ENCODE measurements at places on chromosomes 3 and 15.

DNA sequence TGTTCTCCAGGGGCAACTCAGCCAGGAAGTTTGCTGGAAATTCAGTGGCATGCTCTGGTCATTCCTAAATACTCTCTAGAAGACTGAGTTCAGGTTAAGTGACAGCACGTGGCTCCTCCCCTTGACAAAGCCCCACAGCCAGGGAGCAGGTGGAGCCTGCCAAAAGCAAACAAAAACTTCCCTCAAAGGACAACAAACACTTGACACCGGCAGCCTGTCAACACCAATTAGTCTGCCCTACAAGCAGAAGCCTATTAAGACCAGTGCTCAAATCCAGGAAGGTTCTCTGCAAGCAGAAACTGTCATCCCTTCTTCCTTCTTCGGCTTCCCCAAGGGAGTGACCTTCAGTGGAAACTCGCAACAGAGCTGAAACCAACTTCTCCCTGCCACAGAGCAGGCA is 5.0 kb downstream of the MEX3B start:
- DNase-seq = no peak

- no peak for DNase-seq
Measured at GRCh38 chr3:64152086-64152485, 73.2 kb downstream of the PRICKLE2 start.

GRCh38 chr15:74262151-74262550 is 26.0 kb downstream of the CCDC33 start:
- DNase-seq = no peak

DNA sequence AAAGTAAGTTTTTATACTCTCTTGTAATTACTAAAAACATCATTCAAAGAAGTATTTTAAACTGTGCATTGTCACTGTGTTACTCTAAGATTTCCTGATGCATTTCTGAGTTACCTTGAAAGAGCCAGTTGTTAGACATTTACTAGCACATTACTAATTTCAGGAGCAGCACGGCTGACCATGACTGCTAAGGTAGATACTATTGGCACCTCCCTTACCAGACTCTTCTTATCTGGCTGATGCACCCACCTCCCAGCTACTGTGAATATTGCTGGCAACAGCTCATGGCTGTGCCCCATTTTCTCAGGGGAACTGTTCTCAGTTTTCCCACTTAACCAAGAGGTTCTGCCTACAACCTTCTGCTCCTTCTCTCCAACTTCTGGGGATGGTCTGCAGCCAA is 29.4 kb downstream of the COL6A5 start:
- no peak for DNase-seq

DNA sequence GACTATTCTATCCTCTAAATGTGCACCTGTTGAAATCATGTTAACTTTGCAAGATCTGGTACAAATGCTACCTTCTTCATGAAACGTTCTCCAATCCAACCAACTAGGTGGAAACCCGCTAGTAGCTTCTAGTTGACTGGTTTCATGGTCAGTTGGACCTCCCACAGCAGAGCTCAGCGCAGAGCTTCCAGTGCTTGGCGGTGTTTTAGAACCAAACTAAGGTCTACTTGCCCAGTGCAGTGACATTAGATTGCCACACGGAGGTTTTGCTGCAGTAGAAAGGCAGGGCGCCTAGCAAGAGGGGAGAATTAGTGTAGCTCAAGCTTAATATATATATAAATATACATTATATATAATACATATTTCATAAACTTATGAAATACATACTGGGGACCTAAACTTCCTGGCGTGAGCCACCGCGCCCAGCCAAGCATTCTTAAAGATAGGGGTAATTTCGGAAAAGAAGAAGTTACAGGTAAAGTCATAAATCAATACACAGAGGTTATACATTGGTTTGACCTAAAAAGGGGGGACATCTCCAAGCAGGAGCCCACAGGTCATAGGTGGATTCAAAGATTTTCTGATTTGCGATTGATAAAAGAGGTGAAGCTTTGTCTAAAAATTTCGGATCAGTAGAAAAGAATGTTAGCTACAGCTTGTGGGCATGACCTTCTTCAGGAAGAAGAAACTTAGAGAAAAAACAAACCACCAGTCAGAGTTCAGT is 2.1 kb upstream of the OXSR1 start:
- DNase-seq = no peak

- no peak for DNase-seq
Measured at GRCh38 chr15:68230157-68231100, 901 bp upstream of the CLN6 start.

DNA sequence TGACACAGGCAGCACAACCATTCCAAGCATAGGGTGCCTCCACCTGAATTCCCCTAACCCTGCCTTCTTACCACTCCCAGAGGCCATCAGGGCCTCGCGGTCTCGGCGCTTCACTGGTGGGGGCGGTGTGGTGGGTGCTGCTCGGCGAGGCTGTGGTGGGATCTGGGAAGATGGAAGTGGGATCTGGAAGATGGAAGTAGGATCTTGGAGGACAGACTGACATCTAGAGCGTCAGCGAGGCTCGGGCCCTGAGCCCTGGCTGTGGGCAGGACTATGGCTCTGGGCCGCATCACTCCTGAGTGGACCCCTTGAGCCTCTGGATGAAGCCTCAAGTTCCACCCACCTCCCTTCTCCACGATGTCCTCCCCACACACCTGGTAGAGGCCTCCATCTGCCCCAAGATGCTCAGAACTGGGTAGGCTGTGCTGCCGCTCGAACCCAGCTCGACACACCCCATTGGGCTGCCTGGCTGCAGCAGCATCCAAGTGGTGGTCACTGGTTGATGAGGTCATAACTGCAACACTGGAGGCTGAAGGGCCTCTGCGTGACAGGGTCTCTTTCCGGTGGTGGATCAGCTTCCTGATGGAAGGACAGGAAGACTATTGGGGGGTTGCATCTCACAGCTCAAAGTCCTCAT is 3.6 kb downstream of the NCKIPSD start:
- no peak for DNase-seq

GRCh38 chr15:85118581-85118980 is 136.9 kb downstream of the PDE8A start:
- DNase-seq = no peak

- DNase-seq = no peak
Measured at GRCh38 chr3:84885199-84885882, 73.4 kb upstream of the CADM2 start.

DNA sequence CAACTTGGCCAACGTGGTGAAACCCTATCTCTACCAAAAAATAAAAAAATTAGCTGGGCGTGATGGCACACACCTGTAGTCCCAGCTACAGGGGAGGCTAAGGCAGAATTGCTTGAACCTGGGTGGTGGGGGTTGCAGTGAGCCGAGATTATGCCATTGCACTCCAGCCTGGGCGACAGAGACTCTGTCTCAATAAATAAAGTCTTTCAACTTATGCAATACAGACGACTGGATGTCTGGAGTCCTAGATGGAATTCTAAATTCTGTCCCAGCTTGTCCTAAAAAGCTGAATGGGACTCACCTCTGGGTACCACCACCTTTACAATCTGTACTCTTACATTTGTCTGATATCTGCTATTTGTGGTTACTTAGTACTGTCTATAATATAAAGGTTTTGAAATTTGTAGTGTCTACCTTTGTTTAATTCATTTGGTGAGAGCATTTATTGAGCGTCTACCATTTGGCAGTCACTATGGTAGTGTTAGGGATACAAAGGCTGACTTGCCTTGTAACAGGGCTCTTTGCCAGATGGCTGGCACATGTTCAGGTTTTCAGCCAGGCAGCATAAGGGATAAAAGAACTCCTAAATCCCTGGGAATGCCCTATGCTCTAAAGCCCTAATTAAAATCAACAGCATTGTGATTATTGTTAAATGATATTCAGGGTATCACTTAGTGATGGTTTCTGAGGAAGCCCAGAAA is 7.2 kb upstream of the ZNF609 start:
- no peak for DNase-seq

GRCh38 chr3:139317215-139317614 is 26.6 kb upstream of the MRPS22 start:
- DNase-seq = no peak

- no peak for DNase-seq
Measured at GRCh38 chr3:141372656-141373055, 4.4 kb downstream of the ZBTB38 start.

GRCh38 chr3:120443626-120444123 is 7.1 kb downstream of the FSTL1 start:
- no peak for DNase-seq

- no peak for DNase-seq
Measured at GRCh38 chr15:88627463-88627862, 6.3 kb downstream of the AEN start.

DNA sequence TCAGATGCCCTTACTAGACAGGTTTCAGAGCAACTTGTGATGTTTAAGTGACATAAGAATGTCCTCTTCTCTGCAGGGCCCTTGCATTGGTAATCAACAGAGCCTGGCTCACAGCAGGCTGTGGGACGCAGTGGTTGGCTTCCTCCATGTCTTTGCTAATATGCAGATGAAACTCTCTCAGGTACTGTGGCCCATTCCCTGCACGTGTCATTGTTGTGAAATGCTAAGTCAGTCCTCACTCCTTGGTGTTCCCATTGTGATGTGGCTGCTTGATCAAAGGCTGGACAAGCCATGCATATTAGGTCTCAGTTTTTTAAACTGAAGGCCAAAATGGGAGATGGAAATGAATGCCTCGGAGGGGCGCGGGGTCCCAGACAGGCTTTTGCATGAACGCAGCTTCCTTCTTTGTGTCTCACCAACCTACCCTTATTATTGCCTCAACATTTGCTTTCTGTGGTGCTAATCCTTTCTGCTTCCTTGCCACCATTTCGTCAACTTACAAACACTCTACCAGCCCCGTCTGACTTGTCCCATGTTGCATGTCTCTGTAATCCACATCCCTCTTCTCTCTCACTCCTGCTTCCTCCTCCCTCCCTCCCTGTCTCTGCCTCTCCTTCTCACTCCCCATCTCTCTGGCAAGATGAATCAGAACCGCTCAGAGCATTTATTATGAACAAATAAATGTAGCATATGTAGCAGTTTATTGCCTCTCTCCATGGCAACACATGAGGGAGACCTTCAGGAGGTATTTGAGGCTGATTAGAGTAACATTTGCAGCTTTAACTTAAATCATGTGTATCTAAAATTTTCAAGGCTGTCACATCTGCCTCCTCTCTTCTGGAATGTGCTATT is 133.2 kb upstream of the CHRM5 start:
- DNase-seq = no peak

GRCh38 chr15:50883903-50884302 is 24.6 kb upstream of the AP4E1 start:
- DNase-seq = no peak
